ENCODE measurements at places on chromosomes 4 and X.

DNA sequence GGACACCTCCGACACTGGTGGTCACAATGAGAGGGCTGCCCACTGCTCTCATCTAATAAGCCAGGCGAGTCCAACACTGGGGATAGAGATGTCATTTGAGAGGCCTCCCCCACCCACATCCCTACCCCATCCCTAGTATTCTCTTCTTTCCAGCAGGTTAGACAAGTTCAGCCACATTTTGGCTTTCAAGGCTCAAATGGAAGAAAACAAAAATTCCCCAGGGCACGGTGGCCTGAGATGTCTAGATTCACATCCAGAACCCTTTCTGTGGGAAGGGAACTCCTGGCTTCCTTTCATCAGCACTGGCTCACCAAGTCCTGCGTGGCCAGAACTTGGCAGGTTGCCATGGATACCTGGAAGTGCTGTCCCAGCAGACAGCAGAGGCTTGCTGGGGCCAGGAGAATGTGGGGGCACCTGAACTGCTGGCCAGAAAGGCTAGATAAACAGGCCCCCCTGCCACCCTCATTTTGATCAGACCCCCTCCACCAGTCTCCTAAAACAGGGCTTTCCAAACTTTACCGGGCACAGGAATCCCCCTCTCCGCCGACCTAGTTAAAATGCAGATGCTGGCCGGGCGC is 1.3 kb upstream of the NYX start:
- no peak for DNase-seq

DNA sequence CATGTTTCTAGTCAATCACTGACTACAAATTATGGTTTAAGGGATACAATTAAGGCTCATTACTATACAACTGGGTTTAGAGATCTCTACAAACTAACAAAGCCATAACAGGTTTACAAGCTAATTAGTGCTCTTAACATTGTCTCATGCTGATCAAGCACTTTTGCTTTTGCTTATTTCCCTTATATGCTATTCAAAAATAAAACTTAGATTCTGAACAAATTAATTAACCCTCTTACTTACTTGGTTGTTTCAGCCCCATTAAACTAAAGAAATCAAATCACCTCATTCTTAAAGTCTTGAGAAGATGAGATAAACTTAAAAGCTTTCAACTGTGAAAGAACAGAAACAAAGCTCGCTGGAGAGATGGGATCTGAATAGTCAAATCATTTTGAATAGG is 2024.5 kb upstream of the ADGRL3 start:
- DNase-seq, result no peak

DNA sequence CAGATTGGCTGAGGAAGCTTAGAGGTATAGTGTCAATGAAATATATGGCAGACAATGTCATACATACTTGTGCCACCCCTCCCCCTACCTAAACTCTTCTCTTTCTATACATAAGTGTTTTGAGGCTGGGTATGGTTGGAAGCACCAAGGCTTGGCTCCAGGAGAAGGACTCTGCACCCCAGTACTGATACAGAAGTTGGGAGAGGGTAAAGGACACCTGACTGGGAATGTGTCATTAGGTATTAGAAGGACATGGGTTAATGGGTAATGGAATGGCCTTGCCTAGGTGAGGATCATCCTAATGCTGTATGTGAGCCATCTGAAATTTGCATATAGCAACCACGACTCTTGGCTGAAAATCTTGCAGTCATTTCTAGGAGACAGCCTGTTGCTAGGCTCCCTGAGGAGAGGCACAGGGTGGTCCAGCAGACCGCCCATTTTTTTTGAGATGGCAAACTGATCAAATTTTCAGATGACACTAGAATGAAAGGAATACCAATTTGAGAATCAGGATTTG is 26.8 kb upstream of the AP1S2 start:
- no peak for DNase-seq

DNA sequence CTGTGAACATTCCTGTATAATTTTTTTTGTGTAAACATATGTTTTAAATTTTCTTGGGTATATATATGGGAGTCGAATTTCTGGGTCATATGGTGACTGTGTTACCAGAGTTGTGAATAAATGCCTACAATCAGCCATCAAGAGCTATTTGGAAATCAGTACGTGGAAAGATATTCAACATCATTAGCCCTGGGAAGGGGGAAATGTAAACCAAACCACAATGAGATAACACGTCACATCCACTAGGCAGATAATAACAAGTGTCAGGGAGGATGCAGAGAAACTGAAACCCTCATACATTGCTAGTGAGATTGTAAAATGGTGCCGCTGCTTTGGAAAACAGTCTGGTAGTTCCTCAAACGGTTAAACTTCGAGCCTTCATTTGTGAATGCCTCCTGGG is 43.9 kb downstream of the LUZP4 start:
- DNase-seq, result no peak

- DNase-seq, result no peak
These were observed 43.7 kb downstream of the SULT1E1 start for GRCh38 chr4:69816236-69816635.

DNA sequence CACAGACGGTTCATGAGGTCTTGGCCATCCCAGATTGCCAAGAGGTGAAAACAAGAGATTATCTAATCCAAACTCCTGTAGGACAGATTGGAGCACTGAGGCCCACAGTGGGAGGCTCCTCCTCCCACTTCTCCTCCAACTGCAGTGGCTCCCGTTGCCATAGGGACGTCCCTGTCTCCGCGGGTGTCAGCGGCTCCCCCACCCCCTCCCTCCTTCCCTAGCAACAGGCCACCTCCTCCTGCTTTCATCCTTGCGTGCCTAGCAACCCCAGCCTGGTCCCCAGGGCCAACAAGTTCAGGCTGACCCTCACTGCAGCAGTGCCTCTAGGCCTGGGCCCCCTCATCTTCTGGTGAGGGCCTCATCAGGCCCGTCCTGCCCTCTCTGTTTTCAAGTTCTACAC is 6.8 kb upstream of the IQSEC2 start:
- no peak for DNase-seq

DNA sequence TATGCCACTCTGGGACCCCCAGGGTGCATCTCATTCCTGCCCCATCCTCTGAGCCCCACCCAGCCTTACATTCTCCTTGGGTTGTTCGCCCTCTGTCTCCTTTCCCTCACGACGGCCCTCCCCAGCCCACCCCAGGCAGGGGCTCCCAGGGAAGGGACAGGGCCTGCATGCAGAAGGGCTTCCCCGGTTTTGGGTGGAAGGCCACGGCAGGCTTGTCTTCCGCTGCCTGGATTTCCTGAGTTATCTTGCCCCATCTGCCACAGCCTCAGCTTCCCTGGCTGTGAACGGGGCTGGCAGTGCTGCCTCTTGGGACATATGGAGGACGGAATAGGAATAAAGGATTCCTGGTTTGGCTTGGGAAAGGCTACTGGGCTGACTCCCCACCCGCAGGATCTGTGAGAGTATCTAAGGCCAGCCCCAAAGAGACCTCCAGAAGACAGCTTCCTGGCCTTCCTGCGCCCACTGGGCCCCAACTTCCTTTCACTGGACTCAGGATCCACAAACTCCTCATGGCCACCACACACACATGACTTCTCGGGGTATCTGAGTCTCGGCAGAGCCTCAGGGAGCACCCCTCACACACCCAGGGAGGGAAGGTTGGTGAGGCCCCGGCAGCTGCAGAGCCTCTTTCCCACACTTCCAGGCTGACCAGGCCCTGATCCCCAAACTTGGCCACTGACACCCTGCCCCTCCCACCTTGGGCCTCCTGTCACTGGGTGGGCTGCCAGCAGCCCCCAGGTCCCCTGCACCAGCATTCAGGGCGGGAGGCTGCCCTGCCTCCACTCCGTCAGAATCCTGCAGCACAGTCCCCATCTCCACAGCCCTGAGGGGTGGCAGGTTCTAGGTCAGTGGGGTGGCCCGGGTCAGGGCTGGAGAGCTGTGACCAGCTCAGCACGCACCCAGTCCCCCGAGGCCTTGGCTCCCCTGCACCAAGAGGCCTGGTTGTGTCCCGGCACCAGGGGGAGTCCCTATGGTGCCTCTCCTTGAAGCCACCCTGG is 3.5 kb upstream of the MXD4 start:
- DNase-seq, result no peak

DNA sequence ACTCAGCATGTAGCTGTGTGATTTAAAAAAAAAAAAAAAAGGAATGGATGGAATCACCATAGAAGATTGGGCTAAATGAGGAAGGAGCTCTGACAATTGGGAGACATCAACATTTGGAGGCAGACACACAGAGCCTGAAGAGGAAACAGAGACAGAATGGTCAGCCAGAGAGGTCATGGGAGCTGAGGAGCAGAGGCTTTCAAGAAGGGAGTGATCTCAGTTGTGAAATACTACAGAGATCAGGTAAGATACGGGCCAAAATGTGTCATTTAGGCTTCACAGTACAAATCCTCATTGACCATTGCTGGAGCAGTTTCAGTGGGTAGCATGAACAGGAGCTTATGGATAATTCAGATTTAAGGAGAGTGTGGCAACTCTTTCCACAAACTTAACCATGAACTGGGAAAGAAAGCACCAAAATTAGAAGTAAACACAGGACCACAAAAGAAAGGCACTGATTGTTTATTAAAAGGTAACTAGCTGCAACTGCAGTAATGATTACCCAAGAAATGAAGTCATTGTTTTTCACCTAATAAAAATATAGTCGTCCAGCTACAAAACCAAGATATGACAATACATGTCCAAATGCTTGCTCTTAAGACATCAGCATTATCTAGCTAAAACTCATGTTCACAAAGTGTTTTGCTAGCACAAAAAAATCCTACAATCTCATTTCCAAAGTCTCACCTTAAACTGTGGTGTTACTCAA is 203.2 kb downstream of the DHX15 start:
- no peak for DNase-seq

- DNase-seq, result no peak
These were observed 84.3 kb downstream of the NBDY start for GRCh38 chrX:56813318-56813837.

GRCh38 chr4:155995069-155995468 is 41.4 kb upstream of the CTSO start:
- DNase-seq, result no peak

DNA sequence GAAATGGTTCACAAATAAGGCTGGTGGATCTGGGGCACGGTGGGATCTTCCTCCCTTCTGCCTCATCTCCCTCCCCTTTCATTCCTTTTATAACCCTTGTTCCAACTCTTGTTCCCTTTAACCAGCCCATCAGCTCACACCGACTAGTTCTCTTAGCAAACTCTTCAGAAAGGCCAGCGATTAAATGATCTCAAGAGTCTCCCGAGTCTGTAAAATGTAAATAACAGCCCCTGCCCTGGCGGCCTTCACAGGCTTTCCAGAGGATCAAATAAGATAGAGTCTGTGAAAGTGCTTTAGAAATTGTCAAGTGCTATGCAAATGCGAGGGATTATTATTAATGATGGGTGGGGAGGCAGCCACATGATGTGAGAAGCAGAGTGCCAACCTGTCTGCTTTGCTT is 27.1 kb downstream of the TSC22D3 start:
- no peak for DNase-seq

DNA sequence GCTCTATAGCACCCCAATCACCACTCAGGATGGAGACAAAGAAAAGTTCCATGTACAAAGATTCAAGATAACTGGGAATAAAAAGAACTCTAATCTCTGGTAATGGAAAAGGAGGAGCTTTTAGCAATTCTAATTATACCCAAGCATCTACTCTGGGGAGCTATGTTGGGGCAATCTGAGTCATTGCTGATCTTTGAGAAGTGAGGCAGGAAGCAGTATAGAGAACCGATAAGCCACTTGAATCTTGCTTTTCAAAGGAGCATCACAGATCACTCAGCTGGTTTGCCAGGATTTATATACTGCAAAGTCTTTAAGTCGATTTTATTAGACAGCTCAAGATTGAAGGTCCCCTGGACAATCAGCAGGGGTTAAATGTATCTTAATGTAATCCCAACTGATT is 220.0 kb downstream of the ENOX2 start:
- DNase-seq, result no peak

GRCh38 chr4:4856071-4857000 is 3.1 kb upstream of the MSX1 start:
- no peak for DNase-seq

- no peak for DNase-seq
These were observed 86.7 kb downstream of the AKAP4 start for GRCh38 chrX:50114113-50114512.

- peak; percentile 21 for DNase-seq
These were observed 122.2 kb downstream of the SHROOM4 start for GRCh38 chrX:50691820-50692219.

- DNase-seq, result no peak
These were observed 77.7 kb upstream of the DCAF8L1 start for GRCh38 chrX:28058901-28059300.

- DNase-seq, result no peak
These were observed 1.6 kb upstream of the GRIPAP1 start for GRCh38 chrX:49003696-49004095.

GRCh38 chr4:7436256-7436655 is 1.5 kb upstream of the PSAPL1 start:
- DNase-seq, result no peak

DNA sequence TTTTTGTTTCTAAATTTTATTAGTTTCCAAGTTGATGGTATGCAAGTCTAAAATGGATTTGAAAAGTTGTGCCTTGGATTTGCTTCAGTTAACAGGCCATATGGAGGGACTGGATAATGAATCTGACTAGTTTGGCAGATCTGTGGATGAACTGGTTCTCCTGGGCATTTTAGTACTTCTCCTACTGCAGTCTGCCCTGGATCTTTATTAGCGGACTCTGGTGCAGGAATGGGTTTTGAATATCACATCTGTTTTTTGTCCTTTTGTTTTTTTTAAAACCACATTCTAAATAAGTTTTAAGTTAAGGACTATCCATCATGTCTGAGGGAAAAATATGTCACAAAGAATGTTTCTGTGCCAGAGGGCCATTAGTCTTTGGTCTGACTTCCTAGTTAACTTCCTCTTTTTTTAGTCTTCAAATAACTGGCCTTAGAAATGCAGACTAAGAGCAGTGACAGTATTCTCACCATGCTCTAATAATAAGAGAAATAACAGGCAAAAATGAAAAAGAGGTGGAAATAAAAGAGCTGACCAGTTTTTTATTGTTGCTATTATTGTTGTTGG is 13.9 kb upstream of the DCK start:
- DNase-seq, result no peak

GRCh38 chr4:98557194-98557892 is 101.1 kb downstream of the TSPAN5 start:
- DNase-seq, result no peak

GRCh38 chr4:144787365-144788258 is 141.7 kb downstream of the HHIP start:
- DNase-seq, result peak; percentile 20

DNA sequence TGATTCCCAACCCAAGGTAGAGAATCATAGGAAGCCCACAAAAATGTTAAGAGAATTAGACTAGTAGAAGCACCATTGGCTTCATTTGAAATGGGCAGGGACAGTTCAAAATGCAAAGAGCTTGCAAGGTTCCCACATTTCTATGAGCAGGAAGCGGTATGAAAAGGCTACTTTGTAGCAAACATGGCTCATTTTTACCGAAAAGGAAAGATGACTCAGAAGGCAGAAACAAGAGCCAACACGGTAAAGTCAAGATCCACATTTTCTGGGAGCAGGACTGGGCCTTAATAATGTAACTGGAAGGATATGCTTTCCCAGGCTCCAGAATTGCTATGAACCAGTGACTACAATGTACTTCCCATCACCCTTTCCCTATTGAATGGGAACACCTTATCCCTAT is 89.5 kb downstream of the GLRA3 start:
- DNase-seq, result no peak

GRCh38 chr4:60344908-60345307 is 855.2 kb upstream of the ADGRL3 start:
- no peak for DNase-seq

Data from germinal center (tissue), 1 donor.